CD4-positive, alpha-beta memory T cell (primary cell): ENCODE measurements at places on chromosomes 3 and 15. TPM values are rescaled to one million over a fixed set of nuclear protein-coding genes. Genes with fewer than 3 reads are reported as not detected.

Gene HGD
- total RNA-seq: 2.6 TPM

GRCh38 chr3:136437043-136437442 lies 186.9 kb downstream of the PCCB start:
- peaks cover 6% of the 10 kb centered on the region for H3K36me3 ChIP-seq
- H3K27ac ChIP-seq: no peak overlapping the region
- H3K4me1 ChIP-seq: no peaks in the 10 kb centered on the region
- DNase-seq: no peak

Gene UROC1
- not detected for total RNA-seq

- no peak overlapping the region for H3K27ac ChIP-seq
- no peaks in the 10 kb centered on the region for H3K36me3 ChIP-seq
- no peak for DNase-seq
- H3K4me3 ChIP-seq: no peak overlapping the region
Observed at GRCh38 chr15:62795700-62796695, 246.5 kb upstream of the TPM1 start.

Gene ANKRD34C
- total RNA-seq: not detected

Gene CD96
- 215 TPM for total RNA-seq

Gene NKTR
- 256 TPM for total RNA-seq

Gene CHAC1
- total RNA-seq: 1.2 TPM

- no peak overlapping the region for H3K4me3 ChIP-seq
- H3K4me1 ChIP-seq: no peaks in the 10 kb centered on the region
- H3K27ac ChIP-seq: no peak overlapping the region
- no peak for DNase-seq
- H3K36me3 ChIP-seq: no peaks in the 10 kb centered on the region
Observed at GRCh38 chr3:143795874-143796273, 52.4 kb downstream of the SLC9A9 start.

DNA sequence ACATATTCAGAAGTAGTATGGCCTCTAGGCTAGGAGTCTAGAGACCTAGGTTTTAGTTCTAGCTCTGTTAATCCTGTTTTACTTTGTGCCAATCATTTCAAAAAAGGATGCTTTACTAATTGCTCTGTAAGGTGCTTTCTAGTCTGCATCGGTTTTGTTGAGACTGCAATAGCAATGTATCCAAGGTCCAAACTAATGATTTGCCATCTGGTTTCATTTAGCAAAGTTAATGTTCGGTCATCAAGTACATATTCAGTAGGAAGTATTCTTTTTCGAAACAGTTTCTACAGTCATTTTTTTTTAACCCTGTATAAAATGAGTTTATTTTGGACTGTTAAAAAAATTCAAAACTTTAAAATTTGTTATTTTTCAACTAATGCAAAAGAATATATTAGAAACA lies 2.0 kb upstream of the GALK2 start:
- peaks cover 28% of the 10 kb centered on the region for H3K4me1 ChIP-seq
- no peaks in the 10 kb centered on the region for H3K36me3 ChIP-seq
- H3K27ac ChIP-seq: no peak overlapping the region
- no peak overlapping the region for H3K4me3 ChIP-seq
- no peaks in the 10 kb centered on the region for H3K27me3 ChIP-seq
- no peak for DNase-seq

DNA sequence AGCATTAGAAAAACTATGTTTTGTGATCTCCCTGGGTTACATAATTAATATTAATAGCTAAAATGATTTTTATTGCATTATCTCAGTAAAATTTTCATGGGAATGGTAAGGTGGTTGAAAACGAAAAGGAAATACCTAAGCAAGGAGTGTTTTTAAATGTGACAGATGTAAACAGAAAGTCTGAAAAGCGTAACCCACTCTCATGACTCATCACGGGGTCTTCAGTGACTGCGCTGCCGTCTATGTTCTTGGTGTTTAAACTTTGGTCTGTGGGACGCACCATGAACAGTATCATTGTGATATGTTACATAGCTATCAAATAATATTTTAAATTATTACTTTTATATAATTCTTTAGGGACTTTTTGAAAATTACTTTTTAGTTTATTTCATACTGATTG lies 19.8 kb downstream of the LRCH3 start:
- H3K36me3 ChIP-seq: no peaks in the 10 kb centered on the region
- H3K4me3 ChIP-seq: no peak overlapping the region
- no peak for DNase-seq
- no peak overlapping the region for H3K27ac ChIP-seq
- H3K27me3 ChIP-seq: no peaks in the 10 kb centered on the region

Gene CFAP100
- not detected for total RNA-seq

Gene OIP5
- 0.52 TPM for total RNA-seq

Gene RBMS3
- 1.0 TPM for total RNA-seq

- no peak overlapping the region for H3K4me3 ChIP-seq
- H3K27ac ChIP-seq: no peak overlapping the region
- H3K27me3 ChIP-seq: no peaks in the 10 kb centered on the region
- no peak for DNase-seq
- H3K36me3 ChIP-seq: no peaks in the 10 kb centered on the region
Observed at GRCh38 chr3:152089528-152089927, 179.2 kb upstream of the MBNL1 start.

GRCh38 chr3:23270423-23270822 lies 67.3 kb downstream of the UBE2E2 start:
- H3K27ac ChIP-seq: no peak overlapping the region
- no peaks in the 10 kb centered on the region for H3K4me1 ChIP-seq

DNA sequence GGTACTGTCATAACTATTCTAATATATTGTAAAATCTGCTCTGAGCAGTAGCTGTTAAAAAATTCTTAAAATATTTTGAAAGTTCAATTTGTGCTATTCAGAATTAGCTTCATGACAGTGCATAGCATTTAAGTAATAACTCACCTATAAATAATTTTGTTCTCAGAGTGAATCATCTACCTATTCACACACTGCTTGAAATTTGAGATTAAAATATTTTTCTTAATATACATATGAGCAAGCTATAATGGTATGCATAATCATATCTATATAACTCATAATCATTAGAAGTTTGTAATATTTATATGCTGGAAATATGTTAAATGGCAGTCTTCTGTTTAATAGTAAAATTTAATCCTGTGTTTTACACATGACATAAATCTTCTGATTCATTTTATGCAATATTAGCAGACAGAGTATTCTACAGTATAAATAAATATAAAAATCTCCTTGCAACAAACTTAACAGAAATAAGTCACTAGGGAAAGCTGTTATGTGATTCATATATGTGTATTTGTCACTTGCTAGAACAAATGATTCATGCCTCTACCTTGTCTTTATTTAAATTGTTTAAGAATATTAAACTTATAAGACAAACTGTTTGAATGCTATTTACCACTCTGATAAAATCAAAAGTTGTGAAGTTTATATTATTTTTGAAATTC lies 710.8 kb downstream of the PLOD2 start:
- H3K4me3 ChIP-seq: no peak overlapping the region
- no peaks in the 10 kb centered on the region for H3K4me1 ChIP-seq
- H3K27ac ChIP-seq: no peak overlapping the region
- H3K36me3 ChIP-seq: no peaks in the 10 kb centered on the region

- H3K27ac ChIP-seq: no peak overlapping the region
- no peaks in the 10 kb centered on the region for H3K36me3 ChIP-seq
- H3K27me3 ChIP-seq: no peaks in the 10 kb centered on the region
- H3K4me3 ChIP-seq: no peak overlapping the region
- no peaks in the 10 kb centered on the region for H3K4me1 ChIP-seq
Observed at GRCh38 chr3:184676927-184677326, 34.9 kb downstream of the MAGEF1 start.

Gene POLR2M
- 97.3 TPM for total RNA-seq

GRCh38 chr15:80732818-80733217 lies 37.7 kb downstream of the ABHD17C start:
- H3K4me3 ChIP-seq: no peak overlapping the region
- no peaks in the 10 kb centered on the region for H3K36me3 ChIP-seq
- no peak overlapping the region for H3K27ac ChIP-seq
- no peaks in the 10 kb centered on the region for H3K27me3 ChIP-seq
- no peaks in the 10 kb centered on the region for H3K4me1 ChIP-seq

DNA sequence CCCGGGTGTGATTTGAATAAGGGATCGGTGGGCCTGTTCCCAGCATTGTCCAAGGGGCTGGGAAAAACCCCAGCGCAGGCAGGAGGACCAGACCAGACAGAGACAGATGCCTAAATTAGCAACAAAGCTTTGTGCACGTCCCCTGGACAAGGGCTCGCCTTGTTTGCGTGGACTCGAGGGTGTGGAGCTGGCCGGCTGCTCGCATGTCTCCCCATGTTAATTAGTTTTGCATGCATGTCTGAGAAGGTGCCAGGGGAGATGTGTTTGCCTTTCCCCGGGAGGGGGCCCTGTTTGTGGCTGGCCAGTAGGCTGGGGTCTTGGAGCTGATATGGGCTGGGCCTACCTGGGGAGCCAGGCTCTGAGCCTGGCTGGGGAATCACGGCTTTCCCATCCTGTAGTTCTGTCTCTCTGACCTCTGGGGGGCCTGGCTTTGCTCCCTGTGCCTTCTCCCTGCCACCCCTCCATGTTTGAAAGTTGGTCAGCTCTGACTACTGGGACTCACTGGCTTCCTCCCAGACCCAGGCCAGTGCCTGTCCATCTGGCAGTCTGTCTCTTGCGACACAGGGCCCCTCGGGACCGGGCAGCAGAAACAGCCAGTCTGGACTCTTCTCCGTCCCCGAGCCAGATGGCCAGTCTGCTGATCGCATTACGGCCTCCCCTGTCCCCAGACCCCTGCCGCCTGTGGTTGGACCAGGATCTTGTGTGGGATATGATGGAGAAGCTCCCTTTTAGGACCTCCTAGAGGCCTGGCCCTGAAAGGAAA lies 55.4 kb upstream of the POLG start:
- no peak overlapping the region for H3K4me3 ChIP-seq
- H3K27ac ChIP-seq: no peak overlapping the region
- no peaks in the 10 kb centered on the region for H3K27me3 ChIP-seq
- DNase-seq: no peak
- H3K4me1 ChIP-seq: no peaks in the 10 kb centered on the region
- no peaks in the 10 kb centered on the region for H3K36me3 ChIP-seq

GRCh38 chr3:126852511-126852910 lies 130.4 kb upstream of the PLXNA1 start:
- H3K4me1 ChIP-seq: no peaks in the 10 kb centered on the region
- H3K27me3 ChIP-seq: no peaks in the 10 kb centered on the region
- no peak for DNase-seq
- H3K27ac ChIP-seq: no peak overlapping the region
- H3K36me3 ChIP-seq: no peaks in the 10 kb centered on the region
- H3K4me3 ChIP-seq: no peak overlapping the region

DNA sequence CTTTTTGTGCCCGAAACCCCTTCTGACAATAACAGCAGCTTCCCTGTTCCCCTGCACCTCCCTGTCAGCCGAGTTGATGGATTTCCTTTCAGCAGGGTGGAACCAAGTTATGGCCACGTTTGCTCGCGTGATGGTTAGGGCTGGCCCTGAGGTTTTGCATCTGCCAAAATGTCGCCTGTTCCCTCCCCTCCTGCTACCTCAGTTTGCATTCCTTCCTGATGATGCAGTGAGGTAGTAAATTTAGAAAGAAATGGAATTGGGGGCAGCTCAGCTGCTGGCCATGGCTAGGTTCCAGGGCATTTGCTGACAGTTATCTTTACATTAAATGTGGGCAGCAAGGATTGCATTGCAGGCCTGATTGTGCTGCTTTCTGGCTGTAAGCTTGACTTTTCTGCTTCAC lies 13.2 kb downstream of the LIMD1 start:
- H3K27ac ChIP-seq: no peak overlapping the region
- no peaks in the 10 kb centered on the region for H3K27me3 ChIP-seq
- no peak for DNase-seq
- peaks cover 11% of the 10 kb centered on the region for H3K4me1 ChIP-seq

DNA sequence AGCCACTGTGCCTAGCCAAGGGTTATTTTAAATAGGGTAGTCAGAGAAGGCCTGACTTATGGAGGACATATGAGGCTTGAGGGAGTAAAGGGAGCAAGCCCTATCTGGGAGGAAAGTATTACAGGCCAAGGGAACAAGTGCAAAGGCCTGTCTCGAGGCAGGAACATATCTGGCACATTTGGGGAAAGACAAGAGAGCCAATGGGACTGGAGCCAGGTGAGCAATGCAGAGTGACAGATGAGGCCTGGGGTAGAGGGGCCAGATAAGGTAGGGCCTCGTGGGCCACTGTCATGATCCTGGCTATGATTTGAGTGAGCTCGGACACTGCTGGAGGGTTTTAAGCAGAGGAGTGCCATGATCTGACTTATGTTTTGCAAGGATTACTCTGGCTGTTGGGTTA lies 43.8 kb downstream of the DCP1A start:
- peaks cover 22% of the 10 kb centered on the region for H3K36me3 ChIP-seq
- H3K27ac ChIP-seq: no peak overlapping the region
- no peaks in the 10 kb centered on the region for H3K4me1 ChIP-seq
- H3K27me3 ChIP-seq: no peaks in the 10 kb centered on the region
- no peak overlapping the region for H3K4me3 ChIP-seq

Gene GABRR3
- 0.17 TPM for total RNA-seq

Gene CLDN11
- total RNA-seq: 0.32 TPM

Gene SCAANT1
- not detected for total RNA-seq

Gene DAPK2
- 2.3 TPM for total RNA-seq

Gene CHRFAM7A
- not detected for total RNA-seq

Gene C3orf85
- not detected for total RNA-seq

GRCh38 chr15:78347586-78348543 lies 7.7 kb downstream of the CRABP1 start:
- H3K4me1 ChIP-seq: no peaks in the 10 kb centered on the region
- no peak for DNase-seq
- H3K4me3 ChIP-seq: no peak overlapping the region

GRCh38 chr3:56421205-56421604 lies 47.1 kb downstream of the ERC2 start:
- H3K27me3 ChIP-seq: no peaks in the 10 kb centered on the region
- no peaks in the 10 kb centered on the region for H3K4me1 ChIP-seq
- H3K36me3 ChIP-seq: no peaks in the 10 kb centered on the region
- H3K27ac ChIP-seq: no peak overlapping the region

- DNase-seq: no peak
- no peaks in the 10 kb centered on the region for H3K27me3 ChIP-seq
- no peak overlapping the region for H3K4me3 ChIP-seq
- no peaks in the 10 kb centered on the region for H3K4me1 ChIP-seq
- no peak overlapping the region for H3K27ac ChIP-seq
Observed at GRCh38 chr15:57319226-57319918, 56.9 kb upstream of the CGNL1 start.

GRCh38 chr3:50550079-50550736 lies 17.3 kb downstream of the C3orf18 start:
- H3K27me3 ChIP-seq: no peaks in the 10 kb centered on the region
- no peaks in the 10 kb centered on the region for H3K36me3 ChIP-seq
- peak; percentile 62 for DNase-seq
- no peak overlapping the region for H3K27ac ChIP-seq
- H3K4me3 ChIP-seq: no peak overlapping the region
- H3K4me1 ChIP-seq: no peaks in the 10 kb centered on the region

DNA sequence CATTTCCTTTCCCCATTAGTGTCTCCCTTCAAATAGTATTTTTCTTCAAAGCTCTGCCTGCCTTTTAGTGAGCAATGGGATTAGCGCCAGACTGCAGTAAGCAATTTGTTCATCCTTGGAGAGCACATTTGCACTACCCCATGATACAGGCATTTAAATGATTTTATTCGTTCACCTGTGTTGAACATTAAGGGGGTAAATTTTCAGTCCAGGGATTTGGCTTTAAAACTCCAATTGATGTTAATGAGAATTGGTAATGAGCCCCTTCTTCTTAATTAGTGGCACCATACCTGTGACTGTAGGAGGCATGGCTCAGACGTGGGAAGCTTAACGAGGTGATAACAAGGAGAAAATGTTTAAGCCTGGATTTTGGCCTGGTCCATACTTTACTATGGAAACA lies 161.4 kb upstream of the NANOGP8 start:
- no peak for DNase-seq
- H3K4me1 ChIP-seq: no peaks in the 10 kb centered on the region
- no peaks in the 10 kb centered on the region for H3K27me3 ChIP-seq
- H3K36me3 ChIP-seq: no peaks in the 10 kb centered on the region
- no peak overlapping the region for H3K4me3 ChIP-seq
- no peak overlapping the region for H3K27ac ChIP-seq
